ENCODE measurements at places on chromosomes 16 and 17.

DNA sequence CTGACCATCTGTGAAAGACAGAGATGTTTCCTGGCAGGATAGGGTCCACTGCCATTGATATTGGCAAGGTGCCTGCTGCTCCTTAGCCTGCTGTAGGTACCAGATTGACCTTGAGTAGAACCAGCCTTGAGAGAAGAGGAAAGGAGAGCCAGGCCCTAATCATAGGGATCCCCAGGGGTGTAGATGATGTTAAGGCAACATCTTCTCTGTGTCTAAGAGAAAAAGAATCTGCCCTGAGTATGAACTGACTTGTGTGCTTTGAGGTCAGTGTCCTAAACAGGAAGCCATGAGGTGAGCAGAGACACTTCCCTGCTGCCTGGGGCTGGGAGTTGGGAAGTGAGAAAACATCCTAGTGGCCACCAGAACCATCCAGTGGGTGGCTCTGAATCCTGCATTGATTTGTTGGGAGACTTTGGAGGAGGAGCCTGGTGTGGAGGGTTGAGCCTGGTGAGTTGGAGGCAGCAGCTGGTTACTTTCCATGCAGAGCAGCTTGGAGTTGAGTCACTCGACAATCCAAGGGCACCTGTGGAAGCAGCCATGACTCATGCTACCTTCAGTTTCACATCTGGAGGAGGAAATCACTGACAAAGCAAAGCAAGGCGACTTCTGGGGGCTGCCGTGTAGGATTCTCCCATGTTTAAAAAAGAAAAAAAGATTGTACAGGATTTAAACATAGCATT lies 47.8 kb downstream of the BMERB1 start:
- DNase-seq, result peak; percentile 33

DNA sequence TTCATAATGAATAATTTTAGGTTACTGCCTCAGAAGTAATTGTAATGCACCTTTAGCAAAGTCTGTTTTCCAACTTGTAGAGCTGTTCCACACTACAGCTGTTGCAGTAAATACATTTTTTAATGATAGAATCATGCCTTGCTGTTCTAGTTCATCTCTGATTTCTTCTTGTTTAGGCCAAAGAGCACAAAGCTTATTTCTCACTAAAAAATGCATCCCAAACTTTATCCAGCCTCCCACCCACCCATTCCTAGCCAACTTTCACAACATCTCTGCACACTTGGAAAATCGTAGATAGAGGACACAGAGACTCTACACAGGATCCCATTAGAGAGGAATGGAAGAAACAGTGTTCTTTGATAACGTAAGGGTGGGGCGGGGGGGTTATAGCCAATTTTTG lies 252.2 kb upstream of the DYNLRB2 start:
- DNase-seq, result no peak

GRCh38 chr16:88633684-88634140 lies 4.7 kb upstream of the IL17C start:
- DNase-seq, result no peak

GRCh38 chr17:56815711-56816110 lies 18.0 kb downstream of the C17orf67 start:
- DNase-seq, result no peak

- DNase-seq, result no peak
Observed at GRCh38 chr17:50047083-50047482, 8.8 kb upstream of the ITGA3 start.

DNA sequence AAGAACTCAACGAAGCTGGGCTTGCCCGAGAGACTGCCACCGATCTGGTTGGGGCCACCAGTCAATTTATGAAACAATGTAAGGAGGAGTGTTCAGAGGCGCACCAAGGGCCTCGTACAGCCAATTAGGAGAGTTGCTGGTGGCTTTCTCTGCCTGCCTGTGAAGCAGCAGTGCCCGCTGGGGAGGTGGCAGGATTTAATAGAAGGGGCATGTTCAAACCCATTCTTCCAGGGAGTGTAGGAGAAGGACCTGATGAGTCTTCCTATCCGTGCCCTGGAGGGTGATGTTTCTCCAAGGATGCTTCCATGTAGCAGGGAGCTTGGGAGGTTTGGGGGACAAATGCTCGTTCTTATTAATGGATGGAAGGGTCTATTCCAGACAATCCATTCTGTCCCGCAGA lies 178.4 kb downstream of the CCDC182 start:
- DNase-seq, result no peak

DNA sequence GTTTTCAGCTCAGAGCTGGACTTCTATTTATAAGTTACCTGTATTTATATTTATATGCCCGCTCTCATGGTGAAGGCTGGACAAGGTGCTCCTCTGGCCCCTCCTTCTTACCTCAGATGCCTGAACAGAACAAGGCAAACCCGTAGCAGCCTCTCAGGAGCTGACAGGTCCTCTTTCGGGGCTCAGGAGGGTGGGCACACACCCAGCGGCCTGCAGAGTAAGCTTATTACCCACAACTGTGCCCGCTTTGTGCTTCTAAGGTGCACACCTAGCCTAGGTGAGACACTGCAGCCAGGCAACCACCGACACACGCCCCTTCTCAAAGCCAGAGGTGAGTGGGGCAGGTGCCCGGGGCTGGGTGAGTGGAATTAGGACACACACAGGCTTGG lies 5.3 kb downstream of the NKIRAS2 start:
- no peak for DNase-seq

GRCh38 chr17:34356194-34356593 lies at the start of gene CCL13:
TSS of gene CCL13 (plus strand) at chr17:34356480. CDS start at chr17:34356527, 47 bp downstream.
- DNase-seq, result no peak

- DNase-seq, result no peak
Observed at GRCh38 chr17:4576729-4577322, 7.5 kb upstream of the SMTNL2 start.

DNA sequence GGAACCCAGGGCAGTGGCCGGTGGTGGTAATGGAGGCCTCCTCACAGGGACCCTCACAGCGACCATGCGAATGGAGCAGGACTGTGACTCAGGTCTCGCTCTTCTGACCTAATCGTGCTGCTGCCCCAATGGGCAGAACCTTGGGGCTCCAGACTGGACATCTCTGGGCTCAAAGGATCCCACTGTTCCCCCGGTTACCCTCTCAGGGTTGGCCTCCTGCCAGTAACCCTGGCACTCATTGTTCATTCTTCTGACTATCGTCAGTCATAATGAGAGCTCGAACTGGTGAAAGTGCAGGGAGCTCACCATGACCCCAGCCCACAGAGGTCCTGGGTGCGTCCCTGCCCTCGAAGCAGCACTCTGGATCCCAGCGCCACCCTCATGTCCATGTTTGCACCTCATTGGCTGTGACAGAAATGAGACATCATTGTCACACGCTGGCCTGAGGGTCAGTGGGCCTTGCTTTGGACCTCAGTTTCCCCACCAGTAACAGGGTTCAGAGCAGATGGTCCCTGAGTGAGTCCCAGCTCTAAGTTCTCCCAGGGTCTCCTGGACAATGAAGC lies 4.0 kb upstream of the NPRL3 start:
- no peak for DNase-seq

DNA sequence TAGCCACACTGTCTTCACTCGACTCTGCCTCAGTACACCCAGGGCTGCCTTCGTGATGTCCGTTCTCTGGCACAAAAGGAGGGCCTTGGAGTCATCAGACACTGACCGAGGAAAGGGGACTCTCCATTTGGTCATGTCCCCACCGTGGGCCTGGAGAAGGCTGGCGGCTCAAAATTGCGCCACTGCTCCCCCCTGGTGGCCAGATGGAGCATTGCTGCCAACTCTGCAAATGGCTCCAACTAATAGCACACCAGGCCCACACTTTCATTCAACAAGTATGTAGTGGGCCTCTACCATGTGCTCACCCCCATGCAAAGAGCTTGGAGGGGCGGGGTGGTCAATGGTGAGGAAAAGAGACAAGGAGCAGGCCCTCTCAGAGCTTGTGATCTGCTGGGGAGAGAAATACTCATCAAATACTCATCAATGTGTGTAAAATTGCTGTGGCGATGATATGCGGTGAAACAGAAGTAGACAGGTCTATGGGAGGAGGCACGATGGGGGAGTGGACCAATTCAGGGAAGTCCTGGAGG lies 5.2 kb upstream of the GRIN2C start:
- peak; percentile 61 for DNase-seq

GRCh38 chr16:30186782-30187555 lies 3.6 kb downstream of the CORO1A start:
- peak; percentile 84 for DNase-seq

- DNase-seq, result no peak
Observed at GRCh38 chr17:57541472-57542394, 203.4 kb downstream of the CCDC182 start.

- no peak for DNase-seq
Observed at GRCh38 chr17:18225642-18226283, 328 bp downstream of the LLGL1 start.

DNA sequence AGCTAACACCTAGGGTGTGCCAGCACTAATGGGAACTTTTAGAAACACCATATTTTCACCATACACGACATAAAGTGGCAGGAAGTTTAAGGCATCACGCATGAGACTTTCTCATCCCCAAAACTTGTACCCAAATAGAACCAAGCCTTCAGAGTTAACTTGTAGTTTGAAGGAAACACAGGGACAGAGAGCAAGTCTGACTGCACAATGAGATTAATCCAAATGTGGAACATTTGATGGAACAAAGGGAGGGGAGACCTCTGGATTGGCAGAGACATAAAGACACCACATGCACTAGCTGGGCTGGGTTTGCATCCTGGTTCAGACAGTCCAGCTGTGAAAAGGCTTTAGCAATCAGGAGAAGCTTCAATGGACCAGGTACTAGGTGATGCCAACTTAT lies 24.1 kb downstream of the NPRL3 start:
- DNase-seq, result no peak

- no peak for DNase-seq
Observed at GRCh38 chr16:24652803-24653202, 76.6 kb upstream of the TNRC6A start.

DNA sequence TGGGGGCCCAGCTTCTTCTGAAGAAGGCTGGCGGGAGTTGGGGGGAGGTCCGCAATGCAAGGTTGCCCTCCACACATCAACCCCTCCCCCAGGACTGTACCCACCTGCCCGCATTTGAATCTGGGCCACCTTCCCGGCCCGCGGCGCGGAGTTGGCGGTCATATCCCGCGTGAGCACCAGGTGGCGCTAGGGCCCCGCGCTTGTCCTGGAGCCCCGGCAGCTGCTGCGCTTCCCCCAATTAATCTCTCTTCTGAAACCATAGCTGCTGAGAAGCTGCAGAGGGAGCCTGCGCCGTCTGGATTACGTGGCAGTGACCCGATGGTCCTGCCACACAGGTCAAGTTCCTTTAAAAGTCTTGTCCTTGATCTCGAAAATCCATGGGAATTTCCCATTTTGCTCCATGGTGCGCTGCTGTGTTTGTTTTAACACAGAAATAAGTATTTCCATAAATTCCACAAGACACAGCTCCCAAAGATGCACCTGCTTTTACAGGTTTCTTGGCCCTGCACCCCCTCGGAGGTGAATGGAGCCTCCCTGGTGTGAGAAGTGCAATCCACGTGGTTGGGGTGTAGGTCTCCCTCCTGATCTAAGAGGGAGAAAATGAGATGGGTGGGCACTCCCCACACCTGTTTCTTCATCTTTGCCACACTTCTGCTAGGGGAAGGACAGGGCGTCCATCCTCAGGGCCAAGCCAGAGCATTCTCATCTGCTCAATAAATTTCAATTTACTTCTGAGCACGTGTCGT lies 22.1 kb downstream of the COX4I1 start:
- peak; percentile 49 for DNase-seq

DNA sequence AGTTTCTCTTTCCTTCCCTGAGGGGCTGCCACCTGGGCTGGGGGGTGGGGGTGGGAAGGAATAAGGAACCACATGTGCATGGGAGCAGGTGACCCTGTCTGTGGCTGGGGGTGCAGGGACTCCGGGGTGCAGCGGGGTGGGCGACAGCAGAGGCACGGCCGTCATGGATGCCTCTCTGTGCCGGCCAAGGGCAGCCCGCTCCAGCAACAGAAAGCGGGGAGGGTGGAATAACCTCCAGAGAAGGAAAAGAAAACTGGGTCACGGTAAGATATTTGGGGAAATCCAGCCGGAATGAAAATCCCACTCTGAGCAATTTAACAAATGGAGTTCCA lies 4.2 kb downstream of the NDUFAF8 start:
- no peak for DNase-seq

DNA sequence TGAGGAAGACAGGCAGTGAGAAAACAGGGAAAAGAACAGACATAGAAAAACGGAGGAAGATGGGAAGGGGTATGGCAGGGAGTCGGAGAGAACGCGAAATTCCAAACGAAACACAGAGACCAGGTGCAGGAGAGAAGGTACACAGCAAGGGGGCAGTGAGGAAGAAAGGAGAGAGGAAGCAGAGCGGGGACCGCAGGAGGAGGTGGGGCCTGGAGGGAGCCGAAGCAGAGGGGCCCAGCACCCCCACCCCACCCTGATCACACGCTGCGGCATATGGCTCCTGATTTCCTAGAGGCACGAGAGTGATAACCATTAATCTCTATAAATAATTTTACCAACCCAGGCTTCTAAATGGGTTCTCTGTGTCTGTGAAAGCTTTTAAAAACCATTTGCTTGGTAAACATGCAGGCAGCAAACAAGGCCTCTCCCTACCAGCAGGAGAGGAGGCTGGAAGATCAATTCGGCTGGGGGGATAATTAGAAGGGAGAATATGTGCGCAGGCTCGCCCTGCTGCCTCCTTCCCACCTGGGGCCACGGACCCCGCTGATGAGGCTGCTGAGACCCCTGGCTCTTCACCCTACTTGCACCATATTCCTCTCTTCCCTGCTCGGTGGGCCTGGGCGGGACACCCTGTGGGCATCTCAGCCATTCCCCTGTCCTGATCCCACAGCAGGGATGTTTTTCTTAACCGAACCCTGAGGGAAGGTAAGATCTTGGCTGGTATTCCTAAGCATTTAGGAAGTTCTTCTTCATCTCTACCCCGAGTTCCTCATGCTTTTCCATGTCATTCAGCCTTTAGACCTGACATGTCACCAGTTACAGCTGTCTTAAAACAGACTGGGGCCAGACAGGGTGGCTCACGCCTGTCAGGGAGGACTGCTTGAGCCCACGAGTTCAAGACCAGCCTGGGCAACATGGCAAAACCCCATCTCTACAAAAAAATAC lies 86.7 kb downstream of the TMEM132E start:
- no peak for DNase-seq

DNA sequence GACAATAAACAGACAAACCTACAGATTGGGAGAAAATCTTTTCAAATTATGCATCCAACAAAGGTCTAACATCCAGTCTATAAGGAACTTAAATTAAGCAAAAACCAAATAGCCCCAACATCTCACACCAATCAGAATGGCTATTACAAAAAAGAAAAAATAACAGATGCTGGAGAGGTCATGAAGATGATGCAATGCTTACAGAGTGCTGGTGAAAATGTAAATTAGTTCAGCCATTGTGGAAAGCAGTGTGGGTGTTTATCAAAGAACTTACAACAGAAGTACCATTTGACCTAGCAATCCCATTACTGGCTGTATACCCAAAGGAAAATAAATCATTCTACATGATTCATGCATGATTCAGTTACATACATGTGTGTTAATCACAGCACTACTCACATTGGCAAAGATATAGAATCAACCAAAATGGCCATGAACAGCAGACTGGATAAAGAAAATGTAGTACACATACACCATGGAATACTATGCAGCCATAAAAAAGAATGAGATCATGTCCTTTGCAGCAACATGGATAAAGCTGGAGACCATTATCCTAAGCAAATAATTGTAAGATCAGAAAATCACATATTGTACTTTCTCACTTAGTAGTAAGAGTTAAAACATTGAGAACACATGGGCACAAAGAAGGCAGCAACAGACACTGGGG lies 223.9 kb upstream of the WSB1 start:
- no peak for DNase-seq

GRCh38 chr16:2719328-2720063 lies 528 bp downstream of the PRSS27 start:
- no peak for DNase-seq

- DNase-seq, result no peak
Observed at GRCh38 chr16:3760518-3760917, 43.2 kb upstream of the TRAP1 start.
